Caco-2 (cell line): ENCODE measurements at places on chromosomes 6 and 20. TPM values are rescaled to one million over a fixed set of nuclear protein-coding genes. Genes with fewer than 3 reads are reported as not detected.

DNA sequence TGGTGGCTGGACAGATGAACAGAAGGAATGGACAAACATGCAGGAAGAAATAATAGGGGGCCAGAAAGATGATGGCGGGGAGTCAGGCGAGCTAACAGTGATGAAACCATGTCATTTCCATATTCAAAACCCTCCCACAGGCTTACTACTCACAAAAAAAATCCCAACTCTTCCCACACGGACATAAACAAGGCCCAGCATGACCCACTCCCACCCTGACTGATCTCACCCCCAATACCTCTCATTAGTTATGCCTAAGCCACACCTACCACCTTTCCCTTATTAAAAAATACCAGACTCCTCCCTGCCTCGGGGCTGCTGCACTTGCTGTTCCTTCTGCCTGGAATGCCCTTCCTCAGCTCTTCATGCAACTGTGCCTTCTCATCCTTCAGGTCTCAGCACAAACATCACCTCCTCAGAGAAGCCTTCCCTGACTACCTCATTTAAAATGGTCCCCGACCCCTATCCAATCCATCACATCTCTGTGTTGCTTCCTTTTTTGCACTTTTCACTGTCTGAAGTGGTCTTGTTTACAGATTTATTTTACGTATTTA lies 145.8 kb downstream of the PREX1 start:
- 0 out of 2 replicates have a peak, but pooled peaks cover 1% of the 10 kb centered on the region for H3K36me3 ChIP-seq
- H3K4me1 ChIP-seq: peaks cover 20% of the 10 kb centered on the region
- no peaks in the 10 kb centered on the region for H3K27me3 ChIP-seq
- H3K27ac ChIP-seq: no peak overlapping the region

- no peak for DNase-seq
- no peaks in the 10 kb centered on the region for H3K27me3 ChIP-seq
- peaks cover 45% of the 10 kb centered on the region for H3K4me1 ChIP-seq
- H3K4me3 ChIP-seq: no peak overlapping the region
- H3K36me3 ChIP-seq: no peaks in the 10 kb centered on the region
- no peak overlapping the region for H3K27ac ChIP-seq
These were observed 9.5 kb upstream of the NUP153 start for GRCh38 chr6:17716221-17716620.

- H3K36me3 ChIP-seq: no peaks in the 10 kb centered on the region
- H3K4me3 ChIP-seq: no peak overlapping the region
- H3K27me3 ChIP-seq: no peaks in the 10 kb centered on the region
- H3K4me1 ChIP-seq: peaks cover 50% of the 10 kb centered on the region
- no peak for DNase-seq
- peak overlapping the region; percentile 88 for H3K27ac ChIP-seq
These were observed 210.0 kb upstream of the ZNF217 start for GRCh38 chr20:53803492-53804155.

DNA sequence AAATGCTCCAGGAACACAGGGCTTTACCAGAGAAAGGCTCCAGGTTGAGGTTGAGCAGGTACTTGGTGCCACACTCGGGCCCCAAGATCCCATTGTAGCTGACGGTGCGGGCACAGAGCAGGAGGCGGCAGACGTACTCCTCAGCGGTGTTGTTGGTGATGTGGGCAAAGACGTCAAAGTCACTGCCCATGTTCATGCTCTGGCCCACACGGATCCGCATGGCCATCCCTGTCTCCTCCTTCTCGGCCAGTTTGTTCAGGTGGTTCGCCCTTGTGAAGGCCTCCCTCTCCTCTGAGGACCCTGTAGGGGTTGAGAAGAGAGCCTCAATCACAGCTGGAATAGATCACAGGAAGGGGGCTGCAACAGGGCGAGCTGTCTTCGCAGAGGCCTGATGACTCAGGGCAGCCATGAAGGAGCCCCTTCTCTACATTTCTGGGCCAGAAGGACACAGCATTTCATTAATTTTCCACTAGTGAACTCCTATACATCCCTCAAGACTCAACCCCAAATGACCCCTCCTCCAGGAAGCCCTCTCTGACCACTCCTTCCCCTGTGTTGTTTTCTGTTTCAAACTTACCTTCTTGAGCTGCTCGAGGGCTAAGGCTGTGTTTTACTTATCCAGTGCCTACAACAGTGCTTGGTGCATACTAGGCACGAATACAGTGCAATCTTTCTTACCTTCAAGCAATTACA lies 26.8 kb downstream of the TGM2 start:
- H3K4me3 ChIP-seq: no peak overlapping the region
- H3K27ac ChIP-seq: no peak overlapping the region
- H3K27me3 ChIP-seq: no peaks in the 10 kb centered on the region
- H3K4me1 ChIP-seq: peaks cover 70% of the 10 kb centered on the region
- DNase-seq: no peak

DNA sequence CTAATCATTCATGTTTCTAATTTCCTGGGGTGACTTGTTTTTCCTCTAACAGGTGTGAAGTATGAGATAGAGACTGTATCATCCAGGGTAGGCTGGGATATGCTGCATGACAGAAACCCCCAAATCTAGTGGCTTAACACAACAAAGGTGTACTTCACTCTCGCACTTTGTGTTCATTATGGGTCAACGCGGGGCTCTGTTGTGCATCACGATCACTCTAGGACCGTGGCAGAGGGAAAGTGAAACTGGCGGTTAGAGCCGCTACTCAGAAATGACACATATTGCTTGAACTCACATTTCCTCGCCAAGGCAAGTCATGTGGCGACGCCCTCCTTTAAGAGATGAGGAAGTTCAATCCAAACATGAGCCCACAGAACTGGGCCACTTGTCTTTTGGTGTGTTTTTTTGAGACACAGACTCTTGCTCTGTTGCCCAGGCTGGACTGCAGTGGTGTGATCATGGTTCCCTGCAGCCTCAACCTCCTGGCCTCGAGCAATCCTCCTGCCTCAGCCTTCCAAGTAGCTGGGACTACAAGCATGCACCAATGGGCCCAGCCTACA lies 41.3 kb downstream of the PCNA start:
- no peak overlapping the region for H3K4me3 ChIP-seq
- no peaks in the 10 kb centered on the region for H3K36me3 ChIP-seq
- no peaks in the 10 kb centered on the region for H3K27me3 ChIP-seq
- no peak overlapping the region for H3K27ac ChIP-seq

DNA sequence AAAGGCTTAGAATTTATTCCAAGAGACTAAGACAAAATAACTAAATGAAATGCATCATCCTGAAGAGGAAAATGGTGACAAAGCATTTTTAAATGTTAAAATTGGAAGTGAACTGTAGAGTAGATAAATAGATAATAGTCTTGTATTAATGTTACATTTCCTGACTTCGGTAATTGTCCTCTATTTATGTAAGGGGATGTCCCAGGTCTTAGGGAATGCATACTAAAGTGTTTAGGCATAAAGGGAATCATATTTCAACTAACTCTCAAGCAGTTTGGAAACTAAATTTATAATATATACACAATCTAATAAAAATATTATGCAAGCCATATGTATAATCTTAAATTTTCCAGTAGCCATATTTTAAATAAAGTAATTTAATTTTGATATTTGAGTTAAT lies 159.3 kb downstream of the WDR27 start:
- no peaks in the 10 kb centered on the region for H3K27me3 ChIP-seq
- H3K4me3 ChIP-seq: no peak overlapping the region
- H3K36me3 ChIP-seq: no peaks in the 10 kb centered on the region
- DNase-seq: no peak
- H3K4me1 ChIP-seq: no peaks in the 10 kb centered on the region

GRCh38 chr20:11582060-11582459 lies 335.6 kb upstream of the BTBD3 start:
- H3K27ac ChIP-seq: no peak overlapping the region
- H3K36me3 ChIP-seq: no peaks in the 10 kb centered on the region
- no peaks in the 10 kb centered on the region; the same call in 1 of the 2 replicates for H3K27me3 ChIP-seq
- H3K4me3 ChIP-seq: no peak overlapping the region

DNA sequence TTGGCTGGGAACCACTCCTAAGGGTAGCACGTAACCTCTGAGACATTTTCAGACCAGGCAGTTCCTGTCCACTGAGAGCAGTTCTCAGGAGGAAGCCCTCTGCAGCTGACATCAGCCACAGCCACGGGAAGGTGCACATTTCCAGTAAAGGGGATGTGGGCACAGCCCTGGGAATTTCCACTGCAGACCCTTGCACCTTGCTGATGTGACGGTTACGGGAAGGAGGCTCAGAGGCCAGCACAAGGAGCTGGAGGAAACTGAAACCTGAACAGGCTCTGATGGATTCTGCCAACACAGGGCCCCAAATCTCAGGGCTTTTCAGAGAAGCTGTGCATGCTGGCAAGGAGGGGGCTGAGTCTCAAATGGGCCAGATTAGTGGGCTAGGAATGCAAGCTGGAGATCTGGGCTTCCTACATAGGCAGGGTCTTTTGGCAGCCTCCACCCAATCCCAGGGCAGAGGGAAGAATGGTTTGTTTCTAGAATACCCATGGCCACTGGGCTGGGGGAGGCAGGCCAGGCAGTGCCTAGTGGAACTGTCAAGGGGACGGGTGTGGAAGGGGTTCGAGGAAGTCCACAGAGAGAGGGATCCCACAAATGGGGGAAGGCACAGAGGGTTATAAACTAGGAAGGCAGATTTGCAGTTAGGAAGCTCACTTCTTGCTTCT lies 14.2 kb downstream of the EBF4 start:
- H3K27ac ChIP-seq: no peak overlapping the region
- DNase-seq: no peak
- H3K4me1 ChIP-seq: no peaks in the 10 kb centered on the region

- DNase-seq: no peak
- no peaks in the 10 kb centered on the region for H3K27me3 ChIP-seq
- H3K4me3 ChIP-seq: no peak overlapping the region
- no peak overlapping the region for H3K27ac ChIP-seq
- no peaks in the 10 kb centered on the region for H3K4me1 ChIP-seq
- no peaks in the 10 kb centered on the region for H3K36me3 ChIP-seq
These were observed 68.5 kb downstream of the MAP3K5 start for GRCh38 chr6:136723780-136724179.

- no peak overlapping the region for H3K27ac ChIP-seq
- no peaks in the 10 kb centered on the region for H3K36me3 ChIP-seq
- no peak overlapping the region for H3K4me3 ChIP-seq
- no peaks in the 10 kb centered on the region for H3K4me1 ChIP-seq
These were observed 56.0 kb downstream of the KCNK5 start for GRCh38 chr6:39173270-39173669.

DNA sequence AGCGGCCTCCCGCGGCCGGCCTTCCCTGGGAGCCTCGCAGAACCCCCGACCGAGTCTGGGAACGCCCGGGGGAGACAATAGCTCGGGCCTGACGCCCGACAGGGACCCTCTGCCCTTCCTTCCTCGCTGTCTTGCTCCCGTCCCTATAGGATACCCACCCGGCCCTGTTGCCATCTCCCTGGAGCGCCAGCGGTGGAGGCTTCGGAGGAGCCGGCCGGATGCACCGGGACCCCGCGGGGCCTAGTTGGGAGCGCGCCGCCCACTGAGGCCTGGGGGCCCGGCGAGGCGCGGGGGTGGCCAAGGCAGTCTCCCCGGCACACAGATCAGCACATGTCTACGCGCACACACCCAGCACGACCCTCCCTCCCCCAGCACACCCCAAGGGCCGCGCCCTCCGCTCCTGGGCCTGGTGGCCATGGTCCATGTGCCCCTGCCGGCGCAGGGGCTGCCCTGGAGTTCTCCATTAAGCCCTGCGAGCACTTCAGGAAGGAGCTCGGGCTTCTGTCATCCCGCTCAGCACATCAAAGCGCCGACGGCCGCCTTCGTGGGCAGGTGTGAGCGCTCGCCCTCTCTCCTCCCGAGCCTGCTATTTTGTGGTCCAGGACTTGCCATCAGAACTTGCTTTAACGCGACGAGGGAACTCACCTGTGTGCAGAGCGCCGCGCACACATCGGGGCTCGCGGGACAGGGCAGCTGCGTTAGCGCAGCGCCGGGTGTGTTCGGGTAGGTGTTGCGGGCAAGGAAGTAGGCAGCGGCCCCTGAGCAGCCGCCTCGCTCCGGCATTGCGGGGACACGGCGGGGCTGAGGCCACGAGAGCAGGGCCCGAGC lies 3.7 kb downstream of the FOXF2 start:
- no peak overlapping the region for H3K4me3 ChIP-seq
- H3K4me1 ChIP-seq: no peaks in the 10 kb centered on the region
- H3K27ac ChIP-seq: no peak overlapping the region
- no peaks in the 10 kb centered on the region for H3K36me3 ChIP-seq

GRCh38 chr6:168282985-168283685 lies 36.4 kb downstream of the DACT2 start:
- no peak overlapping the region for H3K27ac ChIP-seq
- no peaks in the 10 kb centered on the region for H3K27me3 ChIP-seq
- no peak overlapping the region for H3K4me3 ChIP-seq
- H3K4me1 ChIP-seq: peaks cover 5% of the 10 kb centered on the region; the same call in 1 of the 2 replicates

DNA sequence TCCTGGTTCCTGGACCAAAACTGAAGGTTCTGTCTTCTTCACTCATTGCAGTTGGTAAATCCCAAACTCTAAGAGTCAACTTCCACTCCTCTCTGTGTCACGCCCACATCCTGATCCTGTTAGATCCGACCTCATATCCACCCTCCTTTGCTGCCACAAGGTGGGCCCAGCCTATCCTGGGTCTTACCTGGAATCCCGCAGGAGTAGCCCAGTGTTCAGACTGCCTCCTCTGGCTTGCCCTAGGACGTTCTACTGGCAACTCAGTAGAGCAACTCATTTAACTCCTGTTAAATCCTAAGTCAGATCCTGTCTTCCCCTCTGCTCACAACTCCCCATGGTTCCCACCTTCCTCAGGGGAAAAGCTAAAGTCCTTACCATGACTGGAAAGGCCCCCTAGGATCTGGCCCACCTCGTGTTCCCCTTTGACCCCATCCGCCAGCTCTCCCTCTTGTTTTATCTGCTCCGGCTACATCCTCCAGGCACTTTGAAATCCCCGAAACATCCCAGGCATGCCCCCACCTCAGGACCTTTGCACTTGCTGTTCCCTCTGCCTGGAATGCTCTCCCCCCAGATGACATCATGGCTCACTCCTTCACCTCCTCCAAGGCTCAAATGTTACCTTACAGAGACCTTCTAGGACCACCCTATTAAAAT lies 43.9 kb downstream of the TFEB start:
- H3K27me3 ChIP-seq: no peaks in the 10 kb centered on the region
- H3K4me3 ChIP-seq: no peak overlapping the region
- H3K4me1 ChIP-seq: peaks cover 21% of the 10 kb centered on the region
- DNase-seq: peak; percentile 16
- peak overlapping the region; percentile 32 for H3K27ac ChIP-seq

- H3K4me1 ChIP-seq: peaks cover 9% of the 10 kb centered on the region; the same call in 1 of the 2 replicates
- no peak overlapping the region for H3K4me3 ChIP-seq
- H3K27me3 ChIP-seq: peaks cover 6% of the 10 kb centered on the region
- DNase-seq: no peak
- H3K36me3 ChIP-seq: no peaks in the 10 kb centered on the region
- no peak overlapping the region for H3K27ac ChIP-seq
These were observed 4.9 kb downstream of the BMP6 start for GRCh38 chr6:7730784-7731227.

GRCh38 chr6:44115866-44116265 lies 11.4 kb downstream of the MRPL14 start:
- DNase-seq: no peak
- H3K36me3 ChIP-seq: no peaks in the 10 kb centered on the region; the same call in 1 of the 2 replicates
- H3K4me3 ChIP-seq: no peak overlapping the region
- no peaks in the 10 kb centered on the region for H3K27me3 ChIP-seq

GRCh38 chr20:34439168-34439567 lies 76.1 kb downstream of the ITCH start:
- H3K36me3 ChIP-seq: peaks cover 5% of the 10 kb centered on the region; the same call in 1 of the 2 replicates
- no peaks in the 10 kb centered on the region for H3K4me1 ChIP-seq
- H3K4me3 ChIP-seq: no peak overlapping the region
- no peak for DNase-seq

The ADTRP gene
- 3.0 and 5.2 TPM in 2 replicates for total RNA-seq

The SLC22A2 gene
- 0.19 TPM in 1 of 2 replicates, not detected in the other for total RNA-seq

The NFYA gene
- 25.7 and 27.7 TPM in 2 replicates for total RNA-seq

The CD164 gene
- 224 and 228 TPM in 2 replicates for total RNA-seq

The TOX2 gene
- total RNA-seq: not detected in 2 replicates

The GLP1R gene
- not detected in 2 replicates for total RNA-seq

The IFNGR1 gene
- total RNA-seq: 56.9 and 58.0 TPM in 2 replicates

The ZHX3 gene
- 22.9 and 24.6 TPM in 2 replicates for total RNA-seq

The SSTR4 gene
- total RNA-seq: not detected in 2 replicates
